ENCODE measurements at places on chromosomes 1 and 21. TPM values are rescaled to one million over a fixed set of nuclear protein-coding genes. Genes with fewer than 3 reads are reported as not detected.
A peak's percentile ranks its signal among the peaks of the same experiment; 100 is the strongest.

Gene OR10Z1
- total RNA-seq: not detected

Gene BCAR3
- total RNA-seq: 26.2 TPM

Gene DENND2D
- total RNA-seq: 4.8 TPM

Gene CFHR3
- 0.21 TPM for total RNA-seq

Gene PADI1
- total RNA-seq: not detected

Gene RNU11
- not detected for total RNA-seq

Gene LMX1A
- not detected for total RNA-seq

Gene COL8A2
- total RNA-seq: 44.6 TPM

- no peak overlapping the region for H3K27ac ChIP-seq
- H3K36me3 ChIP-seq: no peaks in the 10 kb centered on the region
- H3K4me3 ChIP-seq: no peak overlapping the region
- no peaks in the 10 kb centered on the region for H3K27me3 ChIP-seq
- H3K4me1 ChIP-seq: no peaks in the 10 kb centered on the region
Measured at GRCh38 chr1:45400049-45400448, 59.8 kb upstream of the MUTYH start.

DNA sequence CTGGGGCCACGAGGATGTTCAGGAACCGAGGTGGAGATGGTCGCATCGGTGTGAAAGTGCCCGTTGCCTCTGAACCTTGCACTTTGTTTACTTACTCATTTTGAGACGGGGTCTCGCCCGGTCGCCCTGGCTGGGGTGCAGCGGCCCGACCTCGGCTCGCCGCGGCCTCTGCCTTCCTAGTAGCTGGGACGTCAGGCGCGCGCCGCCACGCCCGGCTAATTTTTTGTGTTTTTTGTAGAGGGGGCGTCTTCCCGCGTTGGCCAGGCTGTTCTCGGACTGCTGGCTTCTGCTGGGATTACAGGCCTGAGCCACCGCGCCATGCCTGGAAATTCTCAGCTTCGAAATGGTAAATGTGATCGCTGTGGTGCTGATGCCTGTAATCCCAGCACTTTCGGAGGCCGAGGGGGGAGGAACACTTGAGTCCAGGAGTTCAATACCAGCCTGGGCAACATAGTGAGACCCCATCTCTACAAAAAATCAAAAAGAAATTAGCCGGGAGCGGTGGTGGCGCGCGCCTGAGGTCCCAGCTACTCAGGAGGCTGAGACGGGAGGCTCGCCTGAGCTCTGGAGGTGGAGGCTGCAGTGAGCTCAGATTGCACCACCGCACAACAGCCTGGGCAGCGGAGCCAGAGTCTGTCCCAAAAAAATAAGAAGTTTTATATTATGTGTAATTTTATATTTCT, 684 bp upstream of the MRPL20 start:
- H3K4me3 ChIP-seq: peak overlapping the region; percentile 76
- no peaks in the 10 kb centered on the region for H3K27me3 ChIP-seq
- H3K27ac ChIP-seq: peak overlapping the region; percentile 90
- H3K36me3 ChIP-seq: no peaks in the 10 kb centered on the region
- DNase-seq: no peak
- H3K4me1 ChIP-seq: peaks cover 4% of the 10 kb centered on the region

DNA sequence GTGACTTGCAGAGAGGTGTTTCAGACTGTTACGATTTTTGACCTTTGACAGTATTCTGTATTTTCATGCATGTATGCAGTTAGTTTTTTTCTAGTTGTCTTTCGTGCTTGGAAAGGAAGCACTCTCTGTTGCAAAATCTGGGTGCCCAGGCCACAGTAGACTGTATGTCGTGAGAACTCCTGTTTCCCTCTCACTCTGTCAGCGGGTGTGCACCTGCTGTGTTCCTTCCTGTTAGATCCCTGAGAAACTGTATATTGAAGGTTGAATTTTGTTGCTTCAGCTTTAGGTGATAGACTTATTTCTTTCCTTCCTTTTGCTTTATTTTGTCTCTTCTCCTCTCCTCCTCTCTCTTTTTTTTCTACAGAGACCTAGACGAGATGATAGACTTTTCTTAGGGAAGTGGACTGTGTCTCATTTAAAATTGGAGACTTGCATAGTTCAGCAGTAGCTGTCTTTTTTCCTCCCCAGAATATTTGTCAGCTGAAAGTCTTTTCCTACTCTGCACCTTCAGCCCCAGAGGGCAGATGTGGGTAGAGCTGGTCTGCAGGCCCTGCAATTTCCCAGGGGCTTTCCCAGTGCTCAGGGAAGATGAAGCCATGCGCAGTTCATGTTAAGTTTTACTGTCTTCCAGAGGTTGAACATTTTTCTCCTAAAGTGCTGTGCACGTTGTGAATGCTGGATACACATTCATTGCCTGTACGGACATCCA, 1.4 kb downstream of the TRAPPC10 start:
- no peak for DNase-seq
- H3K27me3 ChIP-seq: no peaks in the 10 kb centered on the region
- H3K4me3 ChIP-seq: peak overlapping the region; percentile 82
- H3K36me3 ChIP-seq: no peaks in the 10 kb centered on the region

DNA sequence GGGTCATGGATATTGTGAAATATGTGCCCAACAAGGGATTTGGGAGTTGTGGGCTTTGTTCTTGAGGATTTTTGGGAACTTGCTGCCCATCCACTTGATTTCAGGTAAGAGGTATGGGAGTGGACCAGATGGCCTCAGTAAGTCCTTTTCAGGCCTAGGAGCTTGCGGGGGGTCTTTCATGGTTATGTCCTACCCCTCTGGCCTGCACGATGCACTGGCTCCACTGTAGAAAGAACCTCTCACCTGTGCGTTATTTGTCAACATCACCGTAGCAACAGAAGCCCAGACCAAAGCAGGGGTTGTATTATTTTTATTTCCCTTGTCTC, 8.6 kb downstream of the RIIAD1 start:
- H3K4me1 ChIP-seq: no peaks in the 10 kb centered on the region
- H3K27ac ChIP-seq: no peak overlapping the region
- H3K27me3 ChIP-seq: no peaks in the 10 kb centered on the region
- DNase-seq: no peak

DNA sequence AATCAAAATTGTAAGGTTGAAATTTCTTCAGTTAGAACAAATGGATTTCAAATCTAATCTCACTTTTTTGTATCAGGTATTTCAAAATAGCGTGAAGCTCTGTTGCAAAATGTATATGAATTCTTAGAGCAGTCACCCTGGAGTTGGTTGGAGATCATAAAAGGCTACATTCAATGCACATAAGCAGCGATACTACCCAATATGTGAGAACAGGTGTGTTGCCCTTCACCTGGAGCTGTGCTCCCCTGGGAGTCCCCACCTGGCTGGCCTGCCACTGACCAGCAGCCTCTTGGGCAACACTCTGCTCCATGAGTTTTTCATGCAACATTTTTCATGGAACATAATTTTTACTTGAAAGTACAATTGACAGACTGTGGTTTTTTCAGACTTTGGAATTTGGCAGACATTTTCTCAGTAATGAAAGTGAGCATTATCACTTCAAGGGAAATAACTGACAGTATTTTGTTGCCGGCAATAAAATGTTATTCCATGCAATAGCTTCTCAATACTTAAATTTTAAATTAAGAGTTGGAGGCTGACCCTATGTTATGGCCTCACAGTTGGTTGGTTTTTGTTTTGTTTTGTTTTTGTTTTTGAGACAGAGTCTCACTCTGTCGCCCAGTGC, 95.1 kb downstream of the ST3GAL3 start:
- DNase-seq: no peak
- no peaks in the 10 kb centered on the region for H3K27me3 ChIP-seq
- H3K4me3 ChIP-seq: no peak overlapping the region
- no peaks in the 10 kb centered on the region for H3K36me3 ChIP-seq
- no peaks in the 10 kb centered on the region for H3K4me1 ChIP-seq
- H3K27ac ChIP-seq: no peak overlapping the region

GRCh38 chr1:222852326-222852725, 37.5 kb downstream of the DISP1 start:
- peaks cover 10% of the 10 kb centered on the region for H3K36me3 ChIP-seq
- DNase-seq: no peak
- H3K27me3 ChIP-seq: no peaks in the 10 kb centered on the region
- no peak overlapping the region for H3K4me3 ChIP-seq
- H3K27ac ChIP-seq: no peak overlapping the region
- H3K4me1 ChIP-seq: no peaks in the 10 kb centered on the region

DNA sequence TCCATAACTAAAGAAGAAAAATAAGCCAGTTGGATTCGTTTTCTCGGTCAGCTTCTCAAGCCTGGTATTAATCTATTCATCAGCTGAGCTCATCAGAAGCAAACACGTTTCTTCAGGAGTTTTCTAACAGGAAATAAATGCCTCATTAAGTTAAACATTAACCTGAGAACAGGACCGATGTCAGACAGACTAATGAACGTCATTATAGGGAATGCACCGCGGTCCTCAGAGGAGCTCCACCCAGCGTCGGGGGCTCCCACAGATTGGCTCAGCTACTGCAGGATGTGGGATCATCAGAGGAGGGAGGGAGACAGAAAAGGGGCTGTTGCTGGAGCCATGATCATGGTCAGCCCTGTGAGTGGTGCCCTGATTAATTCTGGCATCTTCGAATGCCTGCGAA, 615.4 kb downstream of the PTPRU start:
- no peaks in the 10 kb centered on the region for H3K4me1 ChIP-seq
- no peak overlapping the region for H3K27ac ChIP-seq
- H3K27me3 ChIP-seq: no peaks in the 10 kb centered on the region

- peaks cover 81% of the 10 kb centered on the region for H3K4me1 ChIP-seq
- no peaks in the 10 kb centered on the region for H3K36me3 ChIP-seq
- H3K4me3 ChIP-seq: no peak overlapping the region
- no peaks in the 10 kb centered on the region for H3K27me3 ChIP-seq
- H3K27ac ChIP-seq: peak overlapping the region; percentile 43
- peak; percentile 27 for DNase-seq
Measured at GRCh38 chr1:54324251-54325140, 81.7 kb downstream of the SSBP3 start.

DNA sequence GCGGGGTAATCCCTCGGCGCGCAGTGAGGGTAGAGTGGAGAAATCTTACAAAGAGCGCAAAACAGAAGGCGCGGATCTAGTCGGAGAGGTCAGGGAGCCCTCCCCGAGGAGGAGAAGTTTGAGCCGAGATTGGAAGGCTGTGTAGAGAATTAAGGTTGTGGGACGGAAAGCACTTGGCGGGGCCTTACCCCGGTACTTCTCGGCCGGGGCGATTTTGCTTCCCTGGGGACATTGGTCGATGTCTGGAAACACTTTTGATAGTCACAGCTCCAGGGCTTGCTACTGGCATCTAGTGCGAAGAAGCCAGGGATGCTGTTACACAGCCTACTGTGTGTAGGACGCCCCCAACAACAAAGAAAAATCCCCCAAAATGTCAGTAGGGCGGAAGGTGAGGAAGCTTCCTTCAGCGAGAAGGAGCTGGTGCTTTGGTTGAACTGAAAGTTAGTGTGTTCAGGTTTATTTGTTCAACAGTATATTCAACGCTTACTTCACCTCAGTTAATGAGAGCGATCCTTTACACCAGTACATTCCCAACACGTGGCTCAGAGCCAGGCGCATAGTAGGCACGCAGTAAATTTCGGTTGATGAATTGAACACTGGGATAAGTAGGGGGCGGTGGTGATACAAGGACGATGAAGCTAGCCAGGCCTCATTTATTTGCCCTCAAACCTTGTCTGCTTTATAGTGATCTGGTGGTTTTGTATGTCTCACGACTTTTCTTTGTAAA, 807 bp downstream of the CEP85 start:
- peak; percentile 12 for DNase-seq
- no peaks in the 10 kb centered on the region for H3K36me3 ChIP-seq
- H3K27me3 ChIP-seq: no peaks in the 10 kb centered on the region
- peaks cover 22% of the 10 kb centered on the region for H3K4me1 ChIP-seq
- H3K27ac ChIP-seq: peak overlapping the region; percentile 81

DNA sequence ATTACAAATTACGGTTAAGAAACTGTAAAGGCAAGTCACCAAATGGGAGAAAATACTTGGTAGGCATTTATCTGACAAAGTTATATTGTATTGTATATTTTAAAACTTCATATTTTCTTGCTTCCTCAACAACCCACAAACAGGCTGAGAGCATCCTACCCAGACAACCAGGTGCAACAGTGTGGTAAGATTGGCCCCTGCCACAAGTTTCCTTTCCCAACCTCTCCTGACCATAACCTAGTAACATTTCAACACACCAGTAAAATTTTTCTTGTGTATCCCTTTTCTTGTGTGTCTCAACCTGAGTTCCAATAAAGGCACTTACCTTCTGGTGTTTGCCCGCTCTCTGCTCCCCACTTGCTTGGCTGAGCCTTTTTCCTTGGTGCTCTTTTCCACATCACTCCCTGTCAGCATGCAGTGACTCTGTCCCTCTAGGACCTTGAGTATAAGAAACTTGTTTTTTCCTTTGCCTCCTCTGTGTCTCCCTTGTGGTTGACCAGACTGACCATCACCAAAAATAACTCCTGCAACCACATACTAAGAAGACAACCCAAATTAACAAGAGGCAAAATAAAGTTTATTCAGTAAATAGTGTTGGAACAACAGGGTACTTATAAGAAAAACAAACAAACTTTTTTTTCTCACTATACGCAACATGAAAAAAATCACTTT, 40.9 kb downstream of the FCRL3 start:
- no peaks in the 10 kb centered on the region for H3K4me1 ChIP-seq
- no peak overlapping the region for H3K27ac ChIP-seq
- no peaks in the 10 kb centered on the region for H3K36me3 ChIP-seq
- no peak for DNase-seq

- H3K4me1 ChIP-seq: peaks cover 62% of the 10 kb centered on the region
- H3K4me3 ChIP-seq: no peak overlapping the region
- no peaks in the 10 kb centered on the region for H3K36me3 ChIP-seq
- H3K27ac ChIP-seq: peak overlapping the region; percentile 52
Measured at GRCh38 chr1:54280651-54281050, 80.7 kb downstream of the MRPL37 start.

GRCh38 chr1:232422098-232422497, 207.8 kb downstream of the SIPA1L2 start:
- H3K36me3 ChIP-seq: peaks cover 32% of the 10 kb centered on the region
- DNase-seq: no peak
- H3K27me3 ChIP-seq: no peaks in the 10 kb centered on the region

DNA sequence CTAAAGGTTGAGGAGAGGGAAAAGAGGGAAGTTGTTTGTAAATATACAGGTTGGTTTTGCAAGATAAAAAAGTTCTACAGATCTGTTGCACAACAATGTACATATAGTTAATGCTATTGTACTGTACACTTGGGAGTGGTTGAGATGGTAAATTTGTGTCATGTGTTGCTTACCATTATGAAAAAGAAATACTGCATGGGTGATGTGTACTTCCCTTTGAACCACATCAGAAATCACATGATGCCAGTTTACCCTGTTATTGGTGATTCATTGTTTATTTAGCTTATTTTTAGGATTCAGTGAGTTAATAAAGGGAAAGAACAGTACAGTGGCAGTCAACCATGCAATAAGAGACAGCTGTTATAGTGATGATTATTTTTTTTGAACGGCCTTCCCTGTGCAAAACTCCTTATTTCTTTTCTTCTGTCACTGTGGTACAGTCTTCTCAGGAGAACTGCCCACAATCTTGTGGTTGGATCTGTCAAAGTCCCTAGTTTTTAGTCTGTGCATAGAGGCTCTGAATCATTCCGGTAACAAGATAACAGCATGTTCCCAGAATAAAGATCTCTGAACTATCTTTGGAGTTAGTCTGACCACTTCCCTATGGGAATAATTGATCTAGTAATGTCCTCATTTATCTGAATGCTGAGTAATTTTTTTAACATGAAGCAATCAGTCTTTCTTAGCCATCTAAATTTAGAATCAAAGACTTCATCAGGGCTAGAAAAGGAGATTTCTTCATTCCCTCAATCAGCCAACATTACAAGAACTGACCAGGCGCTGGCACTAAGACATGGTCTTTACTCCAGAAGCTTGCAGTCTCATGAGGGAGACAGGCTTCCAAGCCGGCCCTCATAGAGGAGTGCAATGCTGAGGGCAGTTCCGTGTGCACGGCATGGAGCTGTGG, 84.2 kb downstream of the SH3GLB1 start:
- no peaks in the 10 kb centered on the region for H3K4me1 ChIP-seq
- DNase-seq: peak; percentile 45
- H3K27me3 ChIP-seq: no peaks in the 10 kb centered on the region
- no peaks in the 10 kb centered on the region for H3K36me3 ChIP-seq
- H3K4me3 ChIP-seq: no peak overlapping the region
- H3K27ac ChIP-seq: peak overlapping the region; percentile 82

All from tibial nerve (tissue), 4 donors.